ENCODE measurements at places on chromosomes 1 and 21.

DNA sequence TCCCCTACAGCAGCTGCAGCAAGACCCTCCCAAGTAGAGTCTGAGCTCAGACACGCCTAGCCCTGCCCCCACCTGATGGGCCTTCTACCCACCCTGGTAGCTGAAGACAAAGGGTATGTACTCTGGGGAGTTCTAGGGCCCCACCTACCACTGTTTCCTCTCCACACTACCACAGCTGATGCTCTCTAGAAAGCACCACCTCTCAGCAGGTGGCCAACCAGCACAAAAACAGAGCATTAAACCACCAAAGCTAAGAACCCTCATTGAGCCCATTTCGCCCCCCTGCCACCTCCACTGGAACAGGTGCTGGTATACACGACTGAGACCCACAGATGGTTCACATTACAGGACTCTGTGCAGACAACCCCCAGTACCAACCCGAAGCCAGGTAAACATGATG is 258.9 kb downstream of the SETD4 start:
- no peak for DNase-seq

DNA sequence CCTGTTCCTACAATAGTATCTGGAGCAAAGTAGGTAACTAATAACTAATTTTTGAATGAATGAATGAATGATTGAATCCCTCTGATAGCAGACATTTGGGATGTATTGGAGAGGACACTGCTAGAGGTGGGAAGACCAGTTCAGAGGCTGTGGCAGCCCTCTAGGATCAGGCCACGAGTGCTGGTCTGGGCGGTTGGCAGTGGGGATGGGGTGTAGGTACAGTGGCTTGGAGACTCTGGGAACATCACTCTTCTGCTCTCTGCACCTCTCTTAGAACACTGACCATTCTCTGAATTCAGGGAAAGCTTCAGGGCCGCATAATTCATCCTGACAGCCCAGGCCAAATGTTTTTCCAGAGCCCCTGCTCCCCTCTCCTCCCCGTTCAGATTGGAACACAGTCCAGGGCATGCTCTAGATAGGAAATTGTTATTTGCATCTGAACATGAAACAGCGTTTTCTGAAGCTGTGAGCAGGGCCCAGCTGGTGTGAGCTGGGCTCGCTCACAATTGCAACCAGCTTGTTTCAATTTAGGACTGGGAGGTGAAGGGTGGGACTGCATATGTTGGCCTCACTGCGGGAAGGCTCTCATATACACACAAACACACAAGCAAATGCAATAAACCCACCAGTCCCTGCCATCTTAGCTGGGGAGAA is 253.1 kb upstream of the USP24 start:
- no peak for DNase-seq

GRCh38 chr21:39984286-39984991 is 117.2 kb downstream of the PCP4 start:
- DNase-seq: no peak

- DNase-seq: no peak
These were observed 13.4 kb downstream of the ELOA start for GRCh38 chr1:23756676-23757075.

DNA sequence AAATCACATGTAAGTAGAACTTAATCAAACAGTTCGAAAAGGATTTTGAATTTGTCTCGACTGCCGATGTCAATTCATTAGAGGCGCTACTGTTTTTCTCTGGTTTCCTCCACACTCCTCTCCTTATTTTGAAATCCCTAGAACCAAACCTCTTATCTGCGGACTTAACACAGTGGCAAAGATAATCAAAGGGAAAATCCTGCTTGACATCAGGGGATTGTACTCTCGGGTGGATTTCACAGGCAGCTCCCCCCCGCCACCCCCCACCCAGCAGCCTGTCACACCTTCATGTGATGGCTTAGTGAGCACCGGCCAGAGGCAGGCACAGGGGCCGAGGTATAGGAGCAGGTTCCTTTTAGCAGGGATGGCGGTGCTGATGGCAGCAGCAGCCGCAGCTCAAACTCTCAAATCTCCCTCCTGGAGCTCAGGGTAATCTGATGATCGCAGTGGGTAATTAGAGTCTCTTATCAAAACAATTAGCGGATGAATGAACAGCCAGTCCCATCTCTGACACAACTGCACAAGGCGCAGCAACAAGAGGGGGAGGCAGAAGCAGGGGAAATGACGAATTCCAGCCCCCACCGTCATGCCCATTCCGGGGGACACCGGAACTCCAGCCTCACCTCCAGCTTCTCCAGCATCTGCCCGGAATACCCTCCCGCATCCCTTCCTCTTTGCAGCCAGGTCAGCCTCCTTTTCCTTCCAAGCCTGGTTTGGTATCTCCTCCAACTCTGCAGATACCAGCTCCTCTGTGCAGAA is 80.3 kb downstream of the SSBP3 start:
- DNase-seq: no peak

DNA sequence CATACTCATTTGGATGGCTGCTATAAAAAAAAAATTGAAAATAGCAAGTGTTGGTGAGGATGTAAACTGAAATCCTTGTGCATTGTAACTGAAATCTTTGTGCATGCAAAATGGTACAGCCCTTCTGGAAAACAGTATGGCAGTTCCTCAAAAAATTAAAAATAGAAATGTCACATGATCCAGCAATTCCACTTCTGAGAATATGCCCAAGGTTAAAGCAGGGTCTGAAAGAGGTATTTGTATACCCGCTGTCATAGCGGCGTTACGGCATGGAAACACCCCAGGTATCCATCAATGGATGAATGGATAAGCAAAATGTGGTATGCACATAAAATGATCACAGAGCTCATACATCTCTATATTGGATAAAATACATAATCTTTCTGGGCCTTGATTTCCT is 116.7 kb downstream of the RUSC1 start:
- DNase-seq: no peak

DNA sequence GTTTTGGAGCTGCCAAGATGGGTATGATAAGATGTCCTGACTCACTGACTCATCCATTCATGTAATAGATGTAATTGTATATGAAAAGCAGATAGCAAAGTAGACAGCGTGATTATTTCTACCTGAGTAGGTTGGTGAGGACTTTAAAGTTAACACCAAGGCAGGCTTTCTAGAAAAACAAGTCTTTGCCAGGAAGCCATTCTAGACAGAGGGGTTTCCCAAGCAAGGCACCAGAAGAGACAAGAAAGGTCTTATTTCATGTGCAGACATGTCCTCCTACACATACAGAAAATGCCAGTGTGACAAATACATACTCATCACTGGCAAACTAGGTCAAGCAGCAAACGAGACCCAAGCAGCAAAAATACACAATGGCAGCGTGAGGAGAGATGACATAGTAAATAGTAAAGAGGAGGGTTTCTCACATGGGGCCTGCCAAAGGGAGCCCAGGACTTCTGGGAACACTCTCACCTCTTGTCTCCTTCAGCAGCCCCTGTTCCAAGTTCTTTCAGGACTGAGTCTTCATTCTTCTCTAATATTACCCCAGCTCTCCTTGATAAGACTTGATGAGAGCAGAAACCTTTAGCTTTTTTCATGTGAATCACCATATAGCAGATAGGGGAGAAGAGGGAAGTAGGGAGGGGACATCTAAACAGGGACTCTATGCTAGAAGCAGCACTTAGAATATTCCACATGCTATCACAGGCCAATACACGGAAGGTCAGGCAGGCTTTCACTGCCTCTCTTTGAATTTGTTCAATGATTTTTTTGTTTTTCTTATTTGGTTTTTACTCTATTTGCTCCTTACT is 114.6 kb upstream of the ATP1B1 start:
- no peak for DNase-seq

GRCh38 chr1:187942986-187943385 is 1114.2 kb downstream of the PLA2G4A start:
- DNase-seq: no peak

GRCh38 chr1:109793089-109793485 is 29.4 kb upstream of the EPS8L3 start:
- DNase-seq: no peak

DNA sequence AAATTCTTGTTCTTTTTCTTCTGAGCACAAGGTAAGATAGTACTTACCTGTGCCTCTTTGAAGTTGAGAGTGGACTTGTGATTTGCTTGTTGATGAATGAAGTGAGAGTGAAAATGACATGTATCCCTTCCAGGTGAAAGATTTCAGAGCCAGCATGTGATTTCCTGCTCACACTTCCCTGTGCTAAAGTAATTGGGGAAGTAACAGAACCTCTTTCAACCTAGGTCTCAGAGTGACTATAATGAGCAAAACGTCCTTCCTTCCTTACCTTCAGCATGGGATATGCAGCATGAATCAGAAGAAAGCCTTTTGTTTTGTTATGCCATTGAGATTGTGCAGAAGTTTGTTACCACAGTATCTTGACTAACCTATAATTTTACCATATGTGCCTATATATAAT is 24.6 kb downstream of the RAVER2 start:
- no peak for DNase-seq

GRCh38 chr1:107824946-107825345 is 140.0 kb downstream of the VAV3 start:
- DNase-seq: no peak

All from HS-27A (cell line).